Fibroblast of skin of scalp (primary cell): ENCODE measurements at places on chromosomes 4 and X.
A peak's percentile ranks its signal among the peaks of the same experiment; 100 is the strongest.

- no peak for DNase-seq
Observed at GRCh38 chr4:42150653-42151567, 1.5 kb downstream of the BEND4 start.

DNA sequence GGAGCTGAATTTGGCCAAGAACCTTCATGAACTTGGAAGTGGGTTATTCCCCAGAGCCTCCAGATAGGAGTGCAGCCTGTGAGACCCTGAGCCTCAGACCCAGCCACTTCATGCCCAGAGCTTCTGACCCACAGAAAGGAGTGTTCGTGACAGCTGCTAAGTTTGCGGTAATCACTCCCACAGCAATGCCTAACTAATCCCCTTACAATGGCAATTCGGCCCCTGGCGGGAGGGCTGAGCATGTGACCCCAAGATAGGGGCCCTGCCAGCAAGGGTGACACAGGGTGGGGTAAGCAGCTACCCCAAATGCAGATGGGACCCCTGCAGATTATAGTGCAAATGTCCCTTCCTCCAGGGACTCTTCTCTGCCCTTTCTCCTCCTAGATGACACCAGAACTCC, 22.5 kb downstream of the PNMA6E start:
- no peak for DNase-seq

DNA sequence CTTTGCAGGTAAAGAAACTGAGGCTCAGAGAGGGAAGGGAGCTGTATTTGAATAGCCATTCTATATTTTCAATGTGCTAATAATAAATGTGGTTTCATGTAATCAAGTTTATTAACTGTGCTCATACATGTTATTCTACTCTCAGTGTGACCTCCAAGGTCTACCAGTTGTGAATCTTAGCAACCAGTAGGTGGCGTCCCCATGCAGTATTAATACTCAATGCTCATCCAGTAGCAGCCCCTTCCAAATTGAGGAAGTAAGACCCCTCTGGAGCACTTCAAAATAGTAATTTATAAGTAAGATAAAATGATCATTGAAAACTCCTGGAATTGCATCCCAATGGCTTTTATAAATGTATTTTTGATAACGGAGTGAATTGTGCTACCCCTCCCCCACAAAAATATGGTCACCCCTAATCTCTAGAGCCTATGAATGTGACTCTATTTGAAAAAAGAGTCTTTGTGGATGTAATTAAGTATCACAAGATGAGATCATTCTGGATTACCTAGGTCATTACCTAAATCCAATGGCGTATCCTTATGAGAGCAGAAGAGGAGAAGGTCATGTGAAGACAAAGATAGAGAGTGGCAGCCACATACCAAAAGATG, 20.4 kb upstream of the SEPSECS start:
- DNase-seq, result peak; percentile 40

- DNase-seq, result no peak
Observed at GRCh38 chr4:184953971-184954370, 64.3 kb upstream of the HELT start.

- no peak for DNase-seq
Observed at GRCh38 chrX:28058901-28059300, 77.7 kb upstream of the DCAF8L1 start.

- no peak for DNase-seq
Observed at GRCh38 chrX:6574762-6575161, 39.8 kb upstream of the VCX3A start.

- DNase-seq, result no peak
Observed at GRCh38 chr4:184395971-184396391, 78.4 kb downstream of the IRF2 start.

- DNase-seq, result peak; percentile 23
Observed at GRCh38 chr4:116055857-116056827, 942.7 kb upstream of the NDST4 start.

DNA sequence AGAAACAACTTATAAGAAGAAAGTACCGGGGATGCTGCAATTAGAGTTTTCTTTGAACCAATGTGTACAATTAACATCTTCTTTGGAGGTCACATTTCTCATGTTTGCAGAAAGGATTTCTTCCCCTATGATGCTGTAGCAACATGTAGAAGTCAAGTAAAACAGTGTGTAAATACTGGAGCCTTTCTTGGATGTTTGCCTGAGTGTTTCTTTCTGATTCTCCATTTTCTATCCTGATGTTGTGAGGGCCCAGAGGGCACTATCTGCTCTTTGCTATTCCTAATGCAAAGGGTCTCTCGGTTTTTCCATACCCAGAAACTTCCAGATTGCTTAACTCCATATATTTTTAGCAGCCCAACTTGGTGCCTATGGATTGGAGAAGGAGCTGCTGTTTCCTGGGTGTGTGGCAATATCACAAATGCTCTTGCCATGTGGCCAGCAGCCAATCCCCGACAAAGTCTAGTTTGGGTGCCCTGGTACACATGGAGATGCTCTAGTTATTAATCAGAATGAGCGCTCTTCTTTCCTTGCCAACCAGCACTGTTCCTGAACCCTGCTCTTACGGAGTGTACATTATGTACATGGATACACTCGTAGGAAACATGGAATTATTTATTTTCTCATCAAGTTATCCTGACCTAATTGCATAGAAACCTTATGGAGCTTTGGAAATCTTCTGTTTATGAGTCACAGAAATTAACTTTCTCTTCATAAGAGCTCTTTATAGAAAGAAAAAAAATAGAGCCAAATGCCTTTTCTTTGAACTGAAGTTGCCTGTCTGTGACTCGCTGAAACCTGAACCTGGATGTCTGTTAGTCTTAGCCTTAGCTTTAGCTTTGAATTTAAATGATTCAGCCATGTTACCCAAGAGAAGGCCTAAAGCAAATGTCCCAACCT, 67.0 kb upstream of the GPC4 start:
- peak; percentile 57 for DNase-seq

DNA sequence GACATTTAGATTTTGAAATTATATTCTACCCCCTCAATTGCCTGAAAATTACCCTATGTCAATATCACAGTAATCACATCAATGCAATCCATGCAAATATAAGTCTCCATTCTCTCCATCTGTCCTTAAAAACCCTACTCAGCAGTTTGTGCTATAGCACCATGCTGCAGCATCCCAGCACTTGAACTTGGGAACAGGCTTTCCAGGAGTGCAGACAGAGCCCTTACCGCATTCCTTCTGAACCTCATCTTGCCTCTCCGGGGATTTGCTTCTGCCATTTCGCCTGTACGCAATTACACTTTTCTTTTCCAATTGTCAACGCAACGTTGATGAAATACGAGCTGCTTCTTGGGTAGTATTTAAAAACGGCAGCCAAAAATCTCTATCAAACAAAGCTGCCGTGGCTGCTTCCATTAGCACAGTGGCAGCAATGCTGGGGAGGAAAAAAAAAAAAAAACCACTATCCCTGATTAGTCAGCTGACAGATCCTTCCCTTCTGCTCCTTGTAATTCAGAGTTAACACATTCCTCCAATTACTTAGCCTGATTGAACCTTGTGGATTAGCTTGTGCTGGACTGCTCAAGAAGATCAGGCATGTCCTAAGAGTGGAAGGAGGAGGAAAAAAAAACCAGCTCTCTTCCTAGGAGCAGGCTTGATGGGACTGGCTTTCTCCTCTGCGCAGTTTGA, 65.6 kb downstream of the MCF2 start:
- peak; percentile 11 for DNase-seq

GRCh38 chrX:22135171-22135711, 103.1 kb downstream of the PHEX start:
- peak; percentile 78 for DNase-seq

GRCh38 chr4:186240848-186241491, 13.7 kb downstream of the KLKB1 start:
- no peak for DNase-seq

DNA sequence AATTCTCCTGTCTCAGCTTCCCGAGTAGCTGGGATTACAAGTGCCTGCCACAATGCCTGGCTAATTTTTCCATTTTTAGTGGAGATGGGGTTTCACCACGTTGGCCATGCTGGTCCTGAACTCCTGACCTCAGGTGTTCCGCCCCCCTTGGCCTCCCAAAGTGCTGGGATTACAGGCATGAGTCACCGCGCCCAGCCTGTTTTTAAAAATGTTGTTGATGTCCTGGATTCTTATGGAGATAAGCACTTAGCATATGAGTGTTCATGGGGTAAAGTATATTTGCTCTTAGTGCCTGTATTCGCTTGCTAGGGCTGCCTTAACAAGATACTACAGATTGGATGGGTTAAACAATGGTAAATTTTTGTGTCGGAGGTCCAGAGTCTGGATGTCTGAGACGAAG, 91.7 kb downstream of the CEP44 start:
- DNase-seq, result no peak

DNA sequence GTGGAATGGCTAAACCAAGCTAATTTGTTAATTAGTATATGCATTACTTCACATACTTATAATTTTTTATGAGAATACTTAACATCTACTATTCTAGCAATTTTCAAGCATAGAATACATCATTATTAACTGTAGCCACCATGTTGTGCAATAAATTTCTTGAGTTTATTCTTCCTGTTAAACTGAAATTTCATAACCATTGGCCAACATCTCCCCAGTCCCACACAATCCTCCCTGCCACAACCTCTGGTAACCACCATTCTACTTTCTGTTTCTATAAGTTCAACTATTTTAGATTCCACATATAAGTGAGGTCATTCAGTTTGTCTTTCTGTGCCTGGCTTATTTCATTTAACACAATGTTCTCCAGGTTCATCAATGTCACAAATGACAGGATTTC, 208.5 kb downstream of the PPP4R3C start:
- DNase-seq, result no peak

DNA sequence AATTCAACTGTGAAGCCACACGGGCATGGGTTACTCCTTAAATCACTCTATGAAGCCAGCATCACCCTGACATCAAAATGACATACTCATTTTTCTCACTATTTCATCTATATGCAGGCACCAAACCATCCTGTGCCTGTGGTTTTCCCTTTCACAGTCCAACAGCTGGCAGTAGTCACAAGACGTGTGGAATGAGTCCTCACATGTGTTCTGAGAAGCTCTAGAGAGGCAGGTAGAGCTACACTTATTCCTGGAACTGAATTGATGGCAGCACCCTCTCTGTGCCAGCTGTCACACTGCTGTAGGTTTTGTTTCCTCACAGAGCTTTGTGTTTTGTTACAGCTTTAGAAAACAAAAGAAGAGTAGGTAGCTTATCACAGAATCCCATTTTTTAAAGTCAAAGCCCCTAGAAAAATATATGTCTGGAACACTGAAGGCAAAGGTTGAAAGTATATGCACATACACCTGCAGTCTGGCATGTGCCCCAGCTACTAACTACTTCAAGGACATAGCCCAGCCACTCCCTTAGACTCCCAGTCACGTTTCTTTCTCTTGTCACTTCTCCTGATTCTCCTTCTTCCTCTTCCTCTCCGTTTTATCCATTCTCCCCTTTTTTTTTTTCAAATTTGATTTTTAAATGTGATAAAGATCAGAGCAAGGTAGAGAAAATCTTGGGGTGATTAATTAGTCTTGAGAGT, 107.1 kb downstream of the ANXA10 start:
- DNase-seq, result no peak

DNA sequence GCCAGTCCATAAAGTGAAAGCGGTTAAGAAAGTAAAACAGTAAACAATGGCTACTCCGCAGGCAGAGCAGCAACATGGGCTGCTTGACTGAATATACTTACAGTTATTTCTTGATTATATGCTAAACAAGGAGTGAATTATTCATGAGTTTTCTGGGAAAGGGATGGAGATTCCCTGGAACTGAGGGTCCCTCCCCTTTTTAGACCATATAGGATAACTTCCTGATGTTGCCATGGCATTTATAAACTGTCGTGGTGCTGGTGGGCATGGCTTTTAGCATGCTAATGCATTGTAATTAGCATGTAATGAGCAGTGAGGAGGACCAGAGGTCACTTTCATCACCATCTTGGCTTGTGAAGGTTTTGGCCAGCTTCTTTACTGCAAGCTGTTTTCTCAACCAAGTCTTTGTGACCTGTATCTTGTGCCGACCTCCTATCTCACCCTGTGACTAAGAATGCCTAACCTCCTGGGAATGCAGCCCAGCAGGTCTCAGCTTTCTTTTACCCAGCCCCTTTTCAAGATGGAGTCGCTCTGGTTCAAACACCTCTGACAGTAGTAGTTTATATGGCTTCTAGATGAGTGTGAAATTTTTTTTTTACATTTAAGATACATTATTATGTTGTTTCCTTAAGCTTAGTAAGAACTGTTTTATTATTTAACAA, 514.8 kb upstream of the TENM3 start:
- DNase-seq, result no peak

DNA sequence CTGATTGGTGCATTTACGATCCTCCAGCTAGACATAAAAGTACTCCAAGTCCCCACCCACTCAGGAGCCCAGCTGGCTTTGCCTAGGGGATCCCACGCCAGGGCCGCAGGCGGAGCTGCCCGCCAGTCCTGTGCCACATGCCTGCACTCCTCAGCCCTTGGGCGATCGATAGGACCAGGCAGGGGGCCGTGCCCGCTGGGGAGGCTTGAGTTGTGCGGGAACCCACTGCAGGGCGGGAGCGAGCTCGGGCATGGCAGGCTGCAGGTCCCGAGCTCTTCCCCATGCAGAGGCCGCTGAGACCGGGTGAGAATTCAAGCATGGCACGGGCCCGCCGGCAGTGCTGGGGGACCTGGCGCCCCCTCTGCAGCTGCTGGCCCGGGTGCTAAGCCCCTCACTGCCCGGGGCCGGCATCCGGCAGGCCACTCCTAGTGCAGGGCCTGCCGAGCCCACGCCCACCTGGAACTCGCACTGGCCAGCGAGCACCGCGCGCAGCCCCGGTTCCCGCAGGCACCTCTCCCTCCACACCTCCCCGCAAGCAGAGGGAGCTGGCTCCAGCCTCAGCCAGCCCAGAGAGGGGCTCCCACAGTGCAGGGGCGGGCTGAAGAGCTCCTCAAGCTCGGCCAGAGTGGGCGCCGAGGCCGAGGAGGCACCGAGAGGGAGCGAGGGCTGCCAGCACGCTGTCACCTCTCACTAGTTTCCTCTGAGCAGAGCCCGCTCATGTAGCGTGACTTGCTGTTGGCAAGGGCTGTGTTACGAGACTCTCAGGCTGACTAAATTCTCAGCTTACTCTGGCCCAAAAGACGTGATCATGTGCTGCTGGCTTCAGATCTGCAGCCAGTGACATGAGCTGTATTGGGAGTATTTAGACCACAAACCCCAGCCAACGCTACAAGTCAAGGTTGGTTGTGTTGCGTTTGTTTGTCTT, 87.5 kb downstream of the TRAPPC11 start:
- no peak for DNase-seq

DNA sequence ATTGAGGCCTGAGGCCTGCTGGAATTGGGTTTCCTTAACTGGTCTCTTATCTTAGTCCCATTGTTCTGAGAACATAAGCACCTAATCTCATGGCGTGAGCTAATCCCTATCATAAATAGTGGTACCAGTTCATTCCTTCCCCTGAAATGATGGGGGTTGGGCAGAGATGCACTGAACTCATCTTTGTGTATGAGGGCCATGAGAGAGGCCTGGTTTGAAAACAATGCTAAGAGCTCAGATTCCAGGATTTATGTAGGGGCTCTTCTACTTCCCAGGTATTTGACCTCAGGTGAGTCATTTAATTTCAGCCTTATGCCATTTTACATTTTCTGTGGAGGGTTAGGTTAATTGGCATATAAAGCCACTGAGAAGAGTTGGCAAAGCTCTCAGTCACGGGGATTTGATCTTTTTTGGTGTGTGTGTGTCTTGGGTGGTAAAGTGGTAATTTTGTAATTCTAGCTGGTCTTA, 4.4 kb downstream of the RBM3 start:
- DNase-seq, result no peak
